Stimulated activated CD8-positive, alpha-beta memory T cell treated with anti-CD3 and anti-CD28 coated beads, Interleukin-15, amount 100 ng/mL, for 1 hour (primary cell): ENCODE measurements at places on chromosomes 12 and 14.

DNA sequence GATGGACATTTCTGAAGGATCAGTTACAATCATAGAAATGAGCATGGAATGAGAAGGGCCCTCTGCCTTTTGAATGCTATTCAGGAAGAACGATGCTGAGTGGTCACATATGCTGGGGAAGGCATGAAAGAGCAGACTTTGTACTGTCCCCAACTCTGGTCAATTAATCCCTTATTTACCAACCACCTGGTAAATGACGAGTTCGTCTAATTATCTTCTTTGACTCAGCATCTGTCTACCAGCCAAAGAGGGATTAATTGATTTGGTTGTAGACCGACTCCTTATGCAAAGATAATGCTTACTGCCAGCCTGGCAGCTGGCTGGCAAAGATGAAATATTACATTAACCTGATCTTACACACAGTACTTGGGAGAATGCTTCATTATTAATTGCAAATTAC is 152.2 kb downstream of the CHST11 start:
- no peak for DNase-seq

GRCh38 chr14:92665661-92666110 is 82.7 kb downstream of the LGMN start:
- DNase-seq = no peak

GRCh38 chr12:12396694-12397093 is 39.8 kb downstream of the BORCS5 start:
- no peak for DNase-seq

DNA sequence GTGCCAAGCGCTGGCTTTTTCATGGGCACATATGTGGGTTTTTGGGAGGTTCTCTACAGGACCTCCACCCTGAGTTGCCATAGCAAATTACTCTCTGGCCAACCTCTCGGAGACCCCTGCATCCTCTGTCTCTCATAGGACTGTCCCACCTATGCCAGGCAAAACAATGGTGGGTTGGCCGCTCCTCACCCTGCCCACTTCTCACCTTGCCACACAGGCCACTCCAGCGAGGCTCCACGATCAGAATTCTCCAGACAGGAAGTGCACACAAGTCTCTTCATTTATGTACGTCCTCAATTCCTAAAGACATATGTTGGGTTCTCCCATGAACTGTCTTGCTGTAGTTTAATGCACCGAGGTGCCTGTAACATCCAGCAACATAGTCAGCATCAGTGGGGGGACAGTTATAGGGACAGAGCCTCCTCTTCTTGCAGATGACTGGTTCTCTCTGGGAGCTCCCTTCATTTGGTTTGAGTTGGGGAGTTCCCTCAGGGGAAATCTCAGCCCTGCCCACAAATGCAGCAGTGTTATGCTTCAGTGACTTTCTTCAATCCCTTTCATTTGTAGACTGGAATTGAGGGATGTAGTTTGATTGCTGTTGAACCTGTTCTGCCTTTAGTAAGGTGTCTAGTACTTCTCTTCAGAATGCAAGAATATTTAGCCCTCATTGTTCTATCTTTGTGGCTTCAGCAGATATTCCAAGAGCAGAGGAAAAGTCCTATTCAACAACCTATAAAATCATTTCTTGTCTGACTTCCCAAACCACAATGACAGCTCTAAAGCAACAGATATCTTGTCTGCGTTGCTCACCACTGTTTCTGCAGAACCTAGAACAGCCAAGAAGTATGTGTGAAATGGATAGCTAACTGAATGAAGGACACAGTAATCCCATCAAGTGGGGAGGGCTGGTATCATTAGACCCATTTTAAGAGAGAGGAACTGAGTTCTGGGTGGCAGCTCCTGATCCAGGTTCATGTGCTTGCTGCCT is 2.8 kb upstream of the LTBP2 start:
- no peak for DNase-seq

GRCh38 chr12:109763201-109763841 is 49.7 kb downstream of the FAM222A start:
- DNase-seq = no peak
